Sigmoid colon (tissue), 7 donors: ENCODE measurements at places on chromosomes 3 and 15.

DNA sequence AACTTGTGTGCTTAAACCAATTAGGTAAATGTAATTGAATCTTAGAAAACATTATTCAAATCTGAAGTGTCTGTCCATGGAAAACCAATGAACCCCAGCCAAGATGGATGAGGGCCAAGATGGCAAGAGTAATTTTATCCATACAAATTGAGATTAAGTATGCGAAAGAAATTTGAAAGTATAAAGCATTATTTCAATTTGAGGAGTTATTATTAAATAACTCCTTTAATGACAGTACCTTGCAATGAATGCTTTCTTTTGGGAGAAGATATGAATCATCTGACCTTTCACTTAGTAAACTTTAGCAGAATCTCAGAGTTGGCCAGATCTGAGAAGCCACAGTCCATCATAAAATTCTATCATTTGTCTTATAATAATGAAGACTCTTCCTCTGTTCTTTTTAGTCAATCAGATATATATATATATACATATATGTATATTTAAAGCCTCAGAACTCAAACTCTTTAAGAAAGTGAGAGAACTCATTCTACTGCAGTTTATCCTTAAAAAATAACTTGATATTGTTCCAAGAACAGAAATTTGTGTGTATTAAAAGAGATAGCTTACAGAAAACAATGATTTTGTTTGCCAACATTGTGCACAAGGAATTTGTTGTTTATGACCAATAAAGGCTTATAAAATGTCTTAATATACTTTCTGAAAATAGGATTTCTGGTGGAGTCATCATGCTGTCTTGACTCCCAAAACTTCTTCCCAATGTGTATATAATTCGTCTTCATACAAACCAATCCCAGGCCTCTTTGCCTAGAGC lies 434.8 kb upstream of the THBS1 start:
- DNase-seq, result no peak

DNA sequence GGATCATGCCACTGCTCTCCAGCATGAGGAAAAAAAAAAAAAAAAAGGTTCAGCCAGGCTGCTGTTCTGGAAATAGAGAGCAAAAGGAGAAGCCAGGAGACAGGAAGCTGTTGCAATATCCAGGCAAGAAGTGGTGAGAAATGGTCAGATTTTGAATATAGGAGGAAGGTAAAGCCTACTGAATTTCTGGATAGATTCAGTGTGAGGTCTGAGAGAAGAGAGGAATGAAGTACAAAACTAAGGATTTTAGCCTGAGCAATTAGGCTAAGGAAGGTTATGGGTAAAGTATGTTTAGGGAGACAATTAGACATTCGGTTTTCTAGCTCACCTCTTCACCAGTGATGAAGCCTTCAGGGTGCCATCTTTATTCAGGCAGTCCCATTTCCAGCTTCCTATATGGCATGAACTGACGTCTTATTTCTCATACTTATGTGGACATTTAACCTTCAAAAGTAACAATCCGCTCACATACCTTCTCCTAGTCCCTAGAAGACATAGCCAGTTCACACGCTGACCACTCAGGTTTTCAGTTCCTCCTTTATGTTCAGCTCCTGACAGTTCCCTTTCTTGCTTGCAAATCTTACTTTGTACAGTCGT lies 57.2 kb downstream of the KIF9 start:
- DNase-seq, result no peak

DNA sequence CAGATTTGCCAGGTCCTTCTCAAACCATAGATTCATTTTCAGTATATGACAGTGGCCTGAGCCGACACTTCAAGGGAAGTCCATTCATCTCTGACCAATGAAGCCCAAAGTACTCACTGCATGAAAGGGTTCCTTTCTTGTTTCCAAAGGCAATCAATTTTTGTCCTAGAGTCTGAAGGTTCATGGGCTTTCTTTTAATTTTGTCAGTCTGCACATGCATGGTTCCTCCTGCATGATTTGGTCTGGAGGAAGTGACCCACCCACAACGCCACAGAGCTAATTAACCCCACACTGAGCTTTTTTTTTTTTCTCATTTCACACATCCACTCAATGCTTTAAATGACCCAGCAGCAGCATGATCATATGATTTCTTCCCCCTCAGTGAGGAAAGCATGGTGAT lies 216.4 kb downstream of the TIGIT start:
- DNase-seq, result no peak

- DNase-seq, result no peak
Observed at GRCh38 chr3:190132371-190132770, 11.7 kb upstream of the P3H2 start.

- no peak for DNase-seq
Observed at GRCh38 chr3:67489816-67490215, 164.6 kb downstream of the SUCLG2 start.

DNA sequence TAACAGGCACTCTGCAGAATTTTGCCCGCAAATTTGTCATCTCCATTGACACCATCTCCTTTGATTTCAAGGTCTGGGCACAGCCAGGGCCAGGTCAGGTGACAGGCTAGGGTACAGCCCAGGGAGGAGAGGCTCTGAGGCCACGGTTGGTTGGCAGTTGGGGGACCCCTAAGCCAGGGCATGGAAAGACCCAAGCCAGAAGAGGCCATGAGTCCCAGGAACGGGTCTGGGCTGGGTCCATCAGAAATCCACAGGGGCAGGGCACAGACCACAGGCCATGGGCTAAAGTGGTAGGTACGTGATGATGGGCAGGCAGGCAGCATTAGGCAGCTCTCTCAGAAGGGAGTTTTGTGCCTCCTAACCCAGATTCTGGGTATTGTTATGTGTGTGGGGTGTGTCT lies 45.8 kb downstream of the SEMA3G start:
- DNase-seq, result no peak

- DNase-seq, result no peak
Observed at GRCh38 chr3:77541203-77541922, 501.5 kb downstream of the ROBO2 start.

GRCh38 chr3:126924458-126924857 lies 58.5 kb upstream of the PLXNA1 start:
- peak; percentile 26 for DNase-seq
